Kidney tubule cell (primary cell): ENCODE measurements at places on chromosomes 1 and 21.

- DNase-seq: no peak
These were observed 559 bp downstream of the RBBP4 start for GRCh38 chr1:32651461-32652073.

GRCh38 chr1:236508593-236509027 lies 15.2 kb upstream of the LGALS8 start:
- no peak for DNase-seq

DNA sequence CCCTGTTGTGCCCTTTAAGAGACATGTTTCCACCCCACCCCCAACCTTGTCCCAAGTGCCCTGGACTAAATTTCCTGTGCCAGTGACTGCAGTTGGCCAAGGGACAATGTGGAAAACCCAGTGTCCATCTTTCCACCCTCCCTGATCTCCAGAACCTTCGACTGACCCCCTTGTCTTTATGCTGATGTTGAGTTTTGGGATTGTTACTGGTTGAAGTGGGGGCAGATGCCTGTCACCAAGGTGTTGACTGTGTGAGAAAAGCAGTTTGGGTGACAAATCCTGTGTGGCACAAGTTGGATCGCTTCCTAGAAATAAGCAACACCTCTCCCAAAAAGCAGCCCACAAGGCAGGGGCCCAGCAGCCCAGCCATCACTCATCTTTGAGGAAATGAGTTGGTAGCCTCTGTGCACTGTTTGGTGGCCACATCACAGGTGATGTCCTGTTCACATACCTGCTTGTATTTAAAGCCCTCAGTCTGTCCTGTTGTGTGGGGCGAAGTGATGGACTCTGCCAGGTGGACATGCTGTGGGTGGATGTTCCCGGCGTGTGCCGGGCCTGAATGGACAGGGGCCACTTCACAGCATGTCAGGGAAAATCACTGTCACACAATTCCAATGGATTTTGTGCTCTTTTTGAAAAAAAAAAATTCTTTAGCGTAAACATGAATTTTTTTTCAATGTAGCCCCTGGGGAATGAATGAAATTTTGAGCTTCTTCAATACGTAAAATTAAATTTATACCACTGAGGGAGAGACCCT lies 6.6 kb upstream of the MIIP start:
- DNase-seq: no peak

DNA sequence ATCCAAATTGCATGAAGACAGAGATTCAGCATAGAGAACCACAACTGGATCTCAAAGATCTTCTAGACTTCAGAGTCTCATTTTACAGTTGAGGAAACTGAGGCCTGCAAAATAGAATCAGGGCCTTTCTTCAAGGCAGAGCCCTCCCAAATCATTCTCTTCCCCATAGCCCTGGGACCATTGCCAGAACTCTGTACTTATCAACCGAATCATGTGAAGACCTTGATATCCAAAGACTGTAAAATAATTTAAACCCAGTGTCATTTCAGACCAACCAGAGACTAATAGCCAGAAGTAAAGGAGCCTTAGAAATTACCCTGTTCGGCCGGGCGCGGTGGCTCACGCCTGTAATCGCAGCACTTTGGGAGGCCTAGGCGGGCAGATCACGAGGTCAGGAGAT lies 90.1 kb downstream of the DTL start:
- DNase-seq: no peak

- DNase-seq: no peak
These were observed 150.0 kb upstream of the KCTD3 start for GRCh38 chr1:215417122-215417521.
